Activated CD8-positive, alpha-beta memory T cell treated with anti-CD3 and anti-CD28 coated beads for 48 hours (primary cell): ENCODE measurements at places on chromosomes 7 and 10.

DNA sequence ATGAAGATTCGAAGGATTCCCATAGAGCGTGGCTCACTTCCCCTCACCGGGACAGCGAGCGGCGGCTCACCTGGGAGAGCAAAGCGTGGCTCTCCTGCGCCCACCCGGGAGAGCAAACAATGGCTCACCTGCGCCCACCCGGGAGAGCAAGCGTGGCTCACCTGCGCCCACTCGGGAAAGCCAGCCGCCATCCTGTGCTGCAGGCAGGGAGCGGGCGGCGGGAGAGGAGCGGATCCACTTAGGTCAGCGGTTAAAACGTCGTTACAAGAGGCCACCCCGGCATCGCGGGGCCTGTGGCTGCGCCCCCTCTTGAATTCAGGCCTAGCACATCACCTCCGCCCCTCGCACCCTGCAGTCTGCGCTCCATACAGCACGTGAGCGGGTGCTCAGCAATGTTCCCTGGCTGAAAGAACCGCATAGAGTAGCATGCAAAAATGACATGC, 461 bp upstream of the FIGNL1 start:
- DNase-seq: no peak

- no peak for DNase-seq
Observed at GRCh38 chr7:131741446-131741845, 185.0 kb upstream of the PODXL start.

GRCh38 chr7:87474533-87475358, 734 bp downstream of the ABCB4 start:
- no peak for DNase-seq

- no peak for DNase-seq
Observed at GRCh38 chr7:12674053-12674452, 13.4 kb upstream of the ARL4A start.

DNA sequence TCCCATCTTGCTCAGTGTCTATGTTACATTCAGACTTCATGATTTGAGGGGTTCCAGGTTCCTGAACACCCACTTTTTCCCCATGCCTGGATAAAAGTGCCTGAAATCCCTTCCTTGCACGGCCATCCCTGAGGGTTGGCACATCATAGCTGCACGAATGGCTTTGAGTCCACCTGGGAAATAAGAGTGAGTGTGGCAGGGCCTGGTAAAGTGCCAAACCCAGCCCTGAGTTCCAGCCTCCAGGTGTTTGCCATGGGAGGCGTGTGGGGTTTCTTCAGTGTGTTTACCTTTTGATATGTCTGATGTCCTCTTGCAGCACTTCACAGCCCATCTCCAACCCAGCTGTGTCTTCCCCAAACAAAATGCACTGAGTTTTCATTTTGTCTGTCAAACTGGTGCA, 145.7 kb downstream of the PAXIP1 start:
- no peak for DNase-seq
